Caco-2 (cell line): ENCODE measurements at places on chromosomes 16 and 17. TPM values are rescaled to one million over a fixed set of nuclear protein-coding genes. Genes with fewer than 3 reads are reported as not detected.

- H3K4me1 ChIP-seq: peaks cover 28% of the 10 kb centered on the region
- H3K27ac ChIP-seq: no peak overlapping the region
- no peaks in the 10 kb centered on the region for H3K36me3 ChIP-seq
- no peak overlapping the region for H3K4me3 ChIP-seq
Observed at GRCh38 chr17:49910858-49911204, 58.2 kb upstream of the DLX4 start.

DNA sequence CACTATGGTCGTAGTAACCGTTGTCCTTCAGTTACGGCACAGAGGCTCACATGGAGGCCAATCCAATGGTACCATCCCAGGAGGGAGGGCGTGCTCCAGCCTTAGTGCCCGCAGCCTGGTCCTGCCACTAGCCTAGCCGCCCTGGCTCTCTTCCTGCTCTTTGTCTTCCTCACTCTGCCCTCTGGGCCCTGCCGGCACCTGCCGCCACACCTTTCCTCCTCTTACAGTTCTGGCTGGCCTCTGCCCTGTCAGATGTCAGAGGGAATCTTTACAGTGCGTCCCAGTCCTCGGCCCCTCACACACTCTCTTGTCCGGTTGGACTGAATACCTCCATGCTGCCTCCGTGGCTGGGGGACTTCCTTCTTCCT lies 23.4 kb downstream of the GINS2 start:
- H3K4me3 ChIP-seq: no peak overlapping the region
- H3K27me3 ChIP-seq: no peaks in the 10 kb centered on the region
- peaks cover 31% of the 10 kb centered on the region for H3K36me3 ChIP-seq
- DNase-seq: no peak
- H3K4me1 ChIP-seq: no peaks in the 10 kb centered on the region

UTS2R gene
- 0.66 and 1.3 TPM in 2 replicates for total RNA-seq

GTF3C1 gene
- total RNA-seq: 67.7 and 75.2 TPM in 2 replicates

DNA sequence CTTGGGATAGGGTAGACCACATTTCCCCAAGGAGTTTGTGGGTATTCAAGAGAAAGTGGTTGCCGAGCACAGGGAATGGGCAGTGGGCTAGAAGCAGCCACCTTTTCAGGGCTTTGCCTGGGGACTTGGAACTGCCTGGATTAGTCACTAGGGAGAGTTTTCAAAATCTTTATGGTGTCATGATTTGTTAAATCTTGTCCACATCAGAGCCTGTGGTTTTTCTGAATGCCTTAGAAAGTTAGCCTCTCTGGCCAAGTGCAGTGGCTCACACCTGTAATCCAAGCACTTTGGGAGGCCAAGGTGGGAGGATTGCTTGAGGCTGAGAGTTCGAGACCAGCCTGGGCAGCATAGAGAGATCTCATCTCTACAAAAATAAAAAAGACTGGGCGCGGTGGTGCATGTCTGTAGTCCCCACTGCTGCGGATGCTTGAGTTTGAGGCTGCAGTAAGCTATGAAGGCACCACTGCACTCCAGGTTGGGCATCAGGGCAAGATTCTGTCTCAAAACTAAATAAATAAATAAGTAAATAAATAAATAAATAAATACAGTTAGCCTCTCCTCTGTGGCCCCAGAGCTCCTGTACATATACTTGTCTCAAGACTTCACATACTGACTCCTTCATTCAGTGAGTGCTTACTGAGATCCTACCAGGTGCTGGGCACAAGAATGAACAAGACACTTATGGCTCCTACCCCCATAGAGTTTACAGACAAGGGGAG lies 76.3 kb upstream of the HNF1B start:
- no peak overlapping the region for H3K4me3 ChIP-seq
- no peak for DNase-seq
- H3K27me3 ChIP-seq: no peaks in the 10 kb centered on the region
- H3K27ac ChIP-seq: no peak overlapping the region

- peaks cover 13% of the 10 kb centered on the region; the same call in 1 of the 2 replicates for H3K4me1 ChIP-seq
- H3K27ac ChIP-seq: no peak overlapping the region
- H3K36me3 ChIP-seq: peaks cover 1% of the 10 kb centered on the region; the same call in 1 of the 2 replicates
- H3K27me3 ChIP-seq: no peaks in the 10 kb centered on the region
- no peak for DNase-seq
Observed at GRCh38 chr16:4667203-4667963, 26.0 kb upstream of the NUDT16L1 start.

IGFBP4 gene
- total RNA-seq: 35.7 and 49.1 TPM in 2 replicates

DNA sequence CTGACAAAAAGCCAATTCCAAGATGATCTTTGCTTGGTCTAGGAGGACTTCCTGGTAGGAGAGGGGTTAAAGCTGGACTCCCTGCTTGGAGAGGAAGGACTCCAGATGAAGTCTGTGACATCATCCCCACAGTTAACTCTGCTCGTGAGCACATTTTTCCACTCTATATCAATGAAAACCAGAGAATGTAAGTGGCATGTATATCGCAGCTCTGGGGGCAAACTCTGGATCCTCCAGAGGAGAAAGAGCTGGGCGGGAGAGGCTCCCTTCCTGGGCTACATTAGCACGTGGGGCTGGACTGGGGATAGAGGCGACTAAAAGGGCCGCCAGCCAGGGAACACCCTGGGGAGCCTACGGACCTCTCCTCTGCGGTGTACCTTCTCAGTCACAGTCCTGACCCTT lies 34.1 kb downstream of the HIC1 start:
- H3K4me3 ChIP-seq: no peak overlapping the region
- no peak for DNase-seq
- H3K27ac ChIP-seq: no peak overlapping the region
- 0 out of 2 replicates have a peak, but pooled peaks cover 5% of the 10 kb centered on the region for H3K36me3 ChIP-seq

NPIPA2 gene
- 2.2 and 4.1 TPM in 2 replicates for total RNA-seq

- no peak overlapping the region for H3K4me3 ChIP-seq
- H3K27ac ChIP-seq: no peak overlapping the region
- no peak for DNase-seq
- H3K36me3 ChIP-seq: no peaks in the 10 kb centered on the region
- H3K27me3 ChIP-seq: no peaks in the 10 kb centered on the region
Observed at GRCh38 chr17:3732210-3732621, 8.5 kb downstream of the HASPIN start.

GAS2L2 gene
- total RNA-seq: not detected in 2 replicates
